ENCODE measurements at places on chromosomes 3 and 15.
A peak's percentile ranks its signal among the peaks of the same experiment; 100 is the strongest.

DNA sequence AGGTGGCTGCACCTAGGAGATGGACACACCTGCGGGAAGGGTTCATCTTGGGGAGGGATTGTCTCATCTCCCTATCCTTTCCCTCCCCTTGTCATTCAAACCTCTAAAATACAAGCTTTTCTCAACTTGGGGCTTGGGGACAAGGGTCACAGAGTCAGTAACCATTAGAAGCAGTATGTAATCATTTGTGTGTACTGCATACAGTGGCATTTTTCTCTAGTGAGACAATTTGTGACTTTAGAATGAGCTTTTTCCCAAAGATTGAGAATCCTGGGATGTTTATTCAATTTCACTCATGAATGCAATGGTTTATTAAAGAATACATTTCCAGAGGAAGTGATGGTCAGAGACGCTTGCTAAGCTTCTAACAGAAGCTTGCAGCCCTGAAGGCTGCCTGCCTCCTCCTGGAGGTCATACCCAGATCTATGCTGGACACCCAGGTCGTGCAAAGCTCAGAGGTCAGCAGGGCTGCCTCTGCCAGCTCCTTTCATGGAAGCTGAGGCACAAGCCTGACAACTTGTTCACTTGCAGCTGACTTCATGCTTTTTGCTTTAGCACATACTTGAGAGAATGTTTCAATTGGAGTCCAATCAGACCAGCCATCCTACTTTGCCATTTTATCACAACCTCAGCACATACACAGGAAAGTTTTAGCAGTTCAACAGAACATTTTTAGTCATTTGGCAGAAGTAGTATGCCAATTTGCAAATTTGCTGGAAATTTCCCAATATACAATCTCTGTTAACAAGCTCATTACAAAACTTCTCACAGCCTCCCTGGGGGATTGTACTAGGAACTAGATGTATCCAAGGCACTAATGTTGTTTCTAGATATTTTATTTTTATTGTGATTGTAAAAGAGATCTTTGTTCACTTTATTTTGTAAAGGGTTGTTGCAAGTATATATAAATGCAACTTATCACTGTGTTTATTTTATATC is 25.6 kb upstream of the ALDH1L1 start:
- no peak for DNase-seq

GRCh38 chr3:73787620-73788019 is 162.9 kb upstream of the PDZRN3 start:
- DNase-seq = no peak

DNA sequence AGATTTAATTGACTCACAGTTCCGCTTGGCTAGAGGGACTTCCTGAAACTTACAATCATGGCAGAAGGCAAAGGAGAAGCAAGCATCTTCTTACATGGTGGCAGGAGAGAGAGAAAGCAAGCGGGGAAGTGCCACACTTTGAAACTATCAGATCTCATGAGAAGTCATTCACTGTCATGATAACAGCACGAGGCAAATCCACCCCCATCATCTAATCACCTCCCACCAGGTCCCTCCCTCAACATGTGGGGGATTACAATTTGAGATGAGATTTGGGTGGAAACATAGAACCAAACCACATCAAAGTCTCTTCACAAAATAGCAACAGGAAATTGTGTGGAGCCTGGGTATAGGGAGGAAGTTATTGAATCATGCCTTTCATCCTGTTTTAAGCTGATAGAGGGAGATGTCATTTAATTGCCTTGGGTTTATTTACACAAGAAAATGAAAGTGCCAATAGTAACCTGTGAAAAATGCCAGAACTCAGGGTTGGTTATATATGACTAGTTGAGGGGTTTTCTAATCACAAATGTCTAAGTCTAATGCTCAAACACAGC is 624.8 kb upstream of the LMCD1 start:
- no peak for DNase-seq

GRCh38 chr3:168093229-168093628 is 2.5 kb downstream of the GOLIM4 start:
- no peak for DNase-seq

DNA sequence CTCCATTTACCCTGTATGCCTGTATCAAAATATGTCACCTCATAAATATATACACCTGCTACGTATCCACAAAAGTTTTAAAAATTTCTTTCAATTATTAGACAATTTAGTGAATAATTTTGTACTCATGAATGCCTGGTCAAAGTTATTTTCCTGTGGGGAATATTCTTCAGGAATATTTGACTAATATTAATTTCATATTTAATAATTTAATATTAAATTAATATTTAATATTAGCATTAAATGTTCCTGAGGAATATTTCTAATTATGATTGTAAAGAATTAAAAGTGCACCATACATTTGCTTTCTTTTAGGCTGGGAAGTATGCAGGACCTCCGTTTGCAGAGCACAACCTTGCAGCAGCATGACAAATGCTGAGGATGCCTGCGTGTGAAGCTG is 422.7 kb downstream of the C3orf38 start:
- DNase-seq = no peak

DNA sequence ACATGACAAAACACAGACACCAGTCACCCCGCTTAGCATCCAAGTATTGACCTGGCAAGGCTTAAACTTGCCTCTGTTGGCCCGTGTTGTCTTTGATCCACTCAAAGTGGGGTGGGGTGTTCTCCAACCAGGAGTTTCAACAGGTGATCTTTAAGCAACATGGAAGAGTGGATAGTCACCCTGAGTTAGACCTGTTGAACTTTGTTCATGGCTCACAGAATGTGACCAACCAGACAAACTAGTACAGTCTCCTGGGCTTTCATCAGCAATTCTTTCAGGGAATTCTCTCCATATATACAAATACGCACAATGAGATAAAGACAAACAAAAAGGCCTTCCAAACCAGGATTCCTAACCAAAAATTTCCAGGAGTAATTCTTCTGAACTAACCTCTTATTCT is 11.9 kb downstream of the LEKR1 start:
- DNase-seq = no peak

DNA sequence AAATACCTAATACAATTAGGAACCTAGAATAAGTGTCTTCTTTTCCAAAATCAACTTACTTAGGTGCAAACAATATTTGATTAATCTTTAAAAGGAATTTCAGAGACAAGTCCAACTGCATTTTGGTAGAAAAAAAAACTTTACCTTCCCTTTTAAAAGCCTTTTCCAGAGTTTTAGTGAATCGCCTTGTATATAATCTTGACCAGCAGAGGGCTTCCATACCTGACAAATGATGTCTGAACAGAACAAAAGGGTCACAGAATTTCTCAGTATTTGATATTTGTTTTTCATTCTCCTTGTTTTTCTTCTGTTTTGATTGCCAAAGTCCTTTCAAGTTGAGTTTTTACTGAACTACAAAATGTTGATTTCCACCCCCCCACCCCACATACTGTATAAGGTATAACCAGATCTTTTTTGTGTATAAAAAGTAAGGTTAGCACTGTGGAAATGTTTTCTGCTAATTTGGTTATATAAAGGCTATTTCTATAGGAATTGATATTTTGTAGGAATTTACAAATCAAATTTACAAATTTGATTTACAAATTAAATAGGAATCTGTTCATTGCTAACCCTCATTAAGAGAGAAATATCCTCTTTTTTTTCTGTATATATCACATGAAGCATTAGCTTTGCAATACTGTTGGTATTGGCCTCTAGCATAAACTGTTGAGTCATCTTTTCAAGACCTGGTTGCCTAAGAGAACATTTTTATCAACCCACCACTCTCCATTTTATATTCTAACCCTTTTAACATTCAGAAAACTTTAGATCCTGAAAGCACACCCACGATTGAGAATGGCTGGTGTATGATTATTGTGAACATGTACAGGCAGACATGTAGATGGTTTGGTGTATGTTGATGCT is 464.1 kb upstream of the RARB start:
- no peak for DNase-seq

DNA sequence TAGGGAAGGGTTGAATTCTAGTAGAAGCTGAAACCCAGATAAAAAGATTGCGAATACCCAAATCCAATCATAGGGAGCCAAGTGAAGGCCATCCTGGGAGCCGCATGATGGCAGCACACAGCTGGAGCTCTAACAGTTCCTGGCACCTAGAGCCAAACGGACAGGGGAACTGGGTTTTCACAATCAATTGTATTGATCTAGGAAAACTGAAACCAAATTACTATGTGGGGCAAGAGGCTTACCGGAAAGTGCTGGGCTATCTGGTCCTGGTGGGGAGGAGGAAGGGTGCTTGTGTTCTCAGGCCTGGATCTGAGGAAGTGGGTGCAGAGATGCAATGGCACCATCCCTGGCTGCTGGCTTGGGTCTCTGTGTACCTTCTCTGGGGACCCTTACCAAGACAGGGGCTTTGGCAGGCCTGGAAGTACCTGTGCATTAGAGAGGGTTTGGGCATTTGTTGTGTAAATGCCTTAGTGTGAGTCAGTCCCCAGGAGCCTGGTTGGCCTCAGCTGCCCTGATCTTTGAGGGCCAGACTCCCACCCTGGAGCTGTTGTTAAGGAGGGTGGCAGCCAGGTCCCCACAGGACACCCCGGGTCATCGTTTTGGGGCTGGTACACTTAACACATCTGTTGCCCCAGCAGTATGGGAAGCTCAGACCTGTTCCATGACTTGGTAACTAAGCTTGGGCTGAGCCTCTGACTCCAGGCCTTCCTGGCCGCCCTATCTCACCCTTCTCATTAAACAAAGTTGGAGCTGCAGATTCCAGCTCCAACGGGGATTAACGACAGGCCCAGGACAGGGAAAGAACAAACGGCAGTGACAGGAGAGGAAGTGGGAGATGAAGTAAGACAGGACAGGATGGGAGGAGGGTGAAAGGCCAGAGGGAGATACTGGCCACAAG is 8.9 kb upstream of the FURIN start:
- no peak for DNase-seq

DNA sequence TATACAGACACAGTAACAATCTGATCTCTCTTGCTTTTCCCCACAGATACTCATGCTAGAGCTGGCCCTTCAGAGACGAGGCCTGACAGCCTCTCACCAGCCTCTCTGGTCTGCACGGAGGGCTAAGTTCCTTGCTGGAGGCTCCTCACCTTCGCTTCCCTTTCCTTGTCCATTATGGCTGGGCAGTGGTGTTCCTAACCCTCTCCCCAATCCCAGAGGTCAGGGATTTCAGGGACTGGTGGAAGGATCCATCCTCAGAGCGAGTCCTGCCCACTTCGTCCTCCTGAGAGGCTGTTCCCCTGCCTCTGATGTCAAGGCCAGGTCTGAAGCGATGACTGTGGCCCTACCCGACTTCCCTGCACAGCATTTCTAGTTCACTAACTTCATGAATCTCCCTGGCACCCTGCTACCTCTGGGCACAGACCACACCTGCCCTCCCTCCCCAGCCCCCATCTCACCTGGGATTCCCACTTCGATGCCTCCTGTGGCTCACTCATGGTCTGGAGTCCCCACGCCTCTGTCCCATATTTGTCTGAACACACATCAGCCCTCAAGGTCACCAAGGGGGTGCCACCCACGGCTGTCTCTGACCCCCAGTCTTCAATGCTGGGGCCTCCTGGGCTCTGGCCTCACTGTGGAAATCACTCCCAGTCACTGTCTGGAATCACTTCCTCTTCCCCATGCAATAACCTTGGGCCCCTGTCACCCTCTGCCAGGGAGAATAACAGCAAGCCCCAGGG is 124.9 kb upstream of the PRR20G start:
- DNase-seq = no peak

DNA sequence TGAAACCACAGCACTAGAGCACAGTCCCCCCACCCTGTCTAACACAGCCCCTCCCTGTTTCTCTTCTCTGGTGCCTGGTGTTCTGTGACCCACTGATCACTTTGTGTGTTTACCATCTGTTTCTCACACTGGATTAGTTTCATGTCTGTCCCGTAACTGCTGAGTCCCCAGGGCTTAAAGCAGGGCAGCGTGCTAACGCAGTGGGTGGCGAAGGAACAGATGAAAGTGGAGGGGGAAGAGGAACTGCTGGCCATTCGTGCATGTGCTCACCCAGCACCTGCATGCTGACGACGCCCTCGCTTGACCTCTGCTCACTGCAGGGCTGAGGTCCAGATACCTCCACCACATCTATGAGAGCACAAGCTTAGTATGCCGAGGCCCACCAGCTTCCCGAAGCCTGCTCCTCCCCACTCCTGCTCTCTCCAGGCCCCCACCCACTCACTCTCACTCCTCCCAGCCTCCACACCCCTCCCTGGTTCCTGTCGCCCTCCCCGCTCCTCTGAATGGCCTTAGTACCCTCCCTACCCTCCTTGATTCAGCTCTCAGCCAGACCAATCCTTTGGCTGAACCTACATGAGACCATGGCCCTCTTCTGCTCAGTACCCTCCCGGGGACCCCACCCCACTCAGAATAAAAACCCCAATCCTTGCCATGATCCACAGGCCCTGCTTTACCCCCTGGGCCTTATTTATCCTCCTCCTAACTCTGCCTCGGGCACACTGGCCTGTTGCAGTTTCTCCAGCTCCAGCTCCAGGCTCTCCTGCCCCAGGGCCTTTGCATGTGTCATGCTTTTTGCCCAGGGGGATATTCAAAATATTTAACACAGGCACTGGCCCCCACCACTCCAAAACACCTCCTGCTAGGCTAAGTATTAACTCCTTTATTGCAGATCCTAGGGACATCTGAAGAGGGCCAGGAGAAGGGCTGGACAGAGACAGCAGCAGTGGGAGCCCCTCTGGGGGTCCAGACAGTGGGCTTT is 15.1 kb upstream of the IQSEC1 start:
- DNase-seq = no peak

- DNase-seq = peak; percentile 66
Observed at GRCh38 chr3:39419742-39420315, 13.3 kb downstream of the RPSA start.

DNA sequence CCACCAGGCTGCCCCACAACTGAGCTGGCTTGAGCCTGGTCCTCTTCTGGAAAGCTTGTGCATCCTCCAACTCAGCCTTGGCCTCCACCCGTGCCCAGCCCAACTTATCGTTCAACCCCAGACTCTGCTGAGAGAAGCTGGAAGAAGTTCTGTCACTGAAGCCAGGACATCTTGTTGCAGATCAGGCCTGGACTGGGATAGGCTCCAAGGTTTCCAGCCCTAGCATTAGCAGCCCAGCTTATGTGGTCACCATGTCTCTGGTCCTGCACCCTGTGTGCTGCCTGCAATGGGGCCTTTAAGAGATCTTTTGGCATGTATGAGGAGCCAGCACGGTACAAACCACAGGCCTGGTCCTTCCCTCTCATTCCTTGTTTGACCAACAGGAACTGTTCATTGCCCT is 15.2 kb upstream of the CAMP start:
- no peak for DNase-seq

DNA sequence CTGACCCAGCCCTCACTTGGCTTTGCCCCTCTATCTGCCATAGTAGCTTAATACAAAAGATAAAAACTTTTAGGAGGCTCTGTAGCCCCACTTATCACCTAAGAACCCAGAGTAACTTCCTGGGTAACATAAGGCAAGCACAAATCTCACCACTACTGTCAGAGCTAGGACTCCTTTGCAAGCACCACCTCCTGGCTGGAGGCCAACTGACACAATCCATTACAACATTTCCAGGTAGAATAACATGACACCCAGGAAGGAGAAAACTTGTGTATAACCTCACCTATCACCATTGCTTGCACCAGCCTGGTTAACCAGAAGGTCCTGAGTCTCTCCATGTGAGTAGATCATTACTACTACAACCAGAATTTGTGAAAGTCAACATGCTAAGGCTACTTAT is 230.0 kb downstream of the TUSC7 start:
- no peak for DNase-seq

GRCh38 chr3:60948488-60948887 is 302.8 kb downstream of the FHIT start:
- no peak for DNase-seq
